ENCODE measurements at places on chromosomes 1 and 21.

- no peak for DNase-seq
These were observed 24.1 kb upstream of the ZNF436 start for GRCh38 chr1:23393706-23394105.

- DNase-seq, result no peak
These were observed 63.7 kb downstream of the MACF1 start for GRCh38 chr1:39268112-39268581.

GRCh38 chr1:239363930-239364329 is 22.4 kb upstream of the CHRM3 start:
- no peak for DNase-seq

- no peak for DNase-seq
These were observed 480 bp upstream of the MIS18A start for GRCh38 chr21:32279377-32279680.

DNA sequence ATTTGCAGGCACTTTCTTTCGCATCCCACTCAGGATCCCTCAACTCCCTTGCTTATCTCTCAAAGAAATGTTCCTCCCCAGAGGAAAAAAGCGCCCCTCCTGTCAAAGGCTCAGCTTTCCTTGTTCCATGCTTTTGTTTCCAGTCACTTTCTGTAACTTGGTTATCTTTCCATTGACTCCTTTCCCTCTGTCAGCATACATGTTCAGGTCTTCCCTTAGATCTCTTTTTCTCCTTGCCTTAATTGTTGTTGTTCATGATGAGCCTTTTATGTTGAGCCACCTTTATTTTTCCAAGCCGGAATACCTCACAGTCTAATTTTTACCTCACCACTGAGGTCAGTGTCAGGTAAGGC is 46.5 kb upstream of the PODN start:
- no peak for DNase-seq

GRCh38 chr1:245396615-245397014 is 241.8 kb downstream of the KIF26B start:
- no peak for DNase-seq

- DNase-seq, result no peak
These were observed 157.1 kb downstream of the DSCAM start for GRCh38 chr21:40689840-40690360.

DNA sequence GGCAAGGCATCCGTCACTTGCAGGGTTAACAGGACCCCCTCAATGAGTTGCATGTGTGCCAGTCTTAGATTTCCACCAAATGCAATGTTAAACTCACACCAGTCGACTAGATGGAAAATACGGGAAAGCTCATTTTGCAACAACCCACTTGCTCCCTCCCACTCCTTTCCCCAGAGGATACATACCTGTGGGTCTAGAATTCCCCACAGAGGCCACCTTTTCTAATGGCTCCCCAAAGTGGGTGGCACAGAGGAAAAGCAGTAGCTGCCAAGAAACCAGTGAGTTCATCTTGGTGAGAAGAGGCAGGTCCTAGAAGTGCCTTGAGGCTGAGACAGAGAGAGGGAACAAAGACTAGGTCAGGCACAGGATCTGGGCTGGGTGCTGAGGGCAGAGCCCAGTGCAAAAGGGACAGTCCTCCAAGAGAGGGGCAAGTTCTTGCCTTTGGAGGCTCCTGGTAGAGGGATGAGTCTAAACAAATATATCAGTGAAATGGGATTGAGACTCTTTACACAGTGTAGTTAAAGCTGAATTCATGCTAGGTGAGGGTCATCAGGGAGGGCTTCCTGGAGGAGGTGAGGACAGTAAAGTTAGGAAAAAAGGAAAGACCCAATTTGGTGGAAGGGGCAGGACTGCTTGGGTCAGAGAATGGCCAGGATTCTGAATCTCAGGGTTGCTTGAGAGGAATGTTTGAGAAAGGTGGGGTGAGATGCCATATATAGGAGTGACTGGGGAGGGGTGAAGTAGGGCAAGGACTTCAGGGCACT is 3.5 kb downstream of the KISS1 start:
- DNase-seq, result no peak

DNA sequence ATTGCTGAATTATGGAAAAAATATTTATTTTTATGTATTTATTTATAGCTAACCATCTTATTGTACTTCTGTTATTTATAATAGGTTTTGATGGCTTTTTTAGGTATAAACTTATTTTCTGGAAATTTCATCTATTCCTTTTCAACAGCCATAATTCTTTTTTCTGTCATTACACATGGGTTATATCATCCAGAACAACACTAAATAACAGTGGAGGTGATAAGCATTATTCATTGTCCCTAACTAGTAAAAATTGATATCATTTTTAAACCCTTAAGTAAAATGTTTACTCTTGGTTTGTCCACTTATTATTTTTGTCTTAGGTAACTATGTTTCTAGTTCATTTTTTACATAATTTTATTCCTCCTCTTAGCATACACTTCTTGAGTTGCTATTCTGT is 309.1 kb downstream of the USH2A start:
- DNase-seq, result no peak

- no peak for DNase-seq
These were observed 110.8 kb upstream of the ZBTB40 start for GRCh38 chr1:22340873-22341272.

GRCh38 chr1:55585402-55585792 is 370.2 kb upstream of the USP24 start:
- DNase-seq, result no peak

- no peak for DNase-seq
These were observed 62.6 kb upstream of the C1orf105 start for GRCh38 chr1:172357753-172358385.

DNA sequence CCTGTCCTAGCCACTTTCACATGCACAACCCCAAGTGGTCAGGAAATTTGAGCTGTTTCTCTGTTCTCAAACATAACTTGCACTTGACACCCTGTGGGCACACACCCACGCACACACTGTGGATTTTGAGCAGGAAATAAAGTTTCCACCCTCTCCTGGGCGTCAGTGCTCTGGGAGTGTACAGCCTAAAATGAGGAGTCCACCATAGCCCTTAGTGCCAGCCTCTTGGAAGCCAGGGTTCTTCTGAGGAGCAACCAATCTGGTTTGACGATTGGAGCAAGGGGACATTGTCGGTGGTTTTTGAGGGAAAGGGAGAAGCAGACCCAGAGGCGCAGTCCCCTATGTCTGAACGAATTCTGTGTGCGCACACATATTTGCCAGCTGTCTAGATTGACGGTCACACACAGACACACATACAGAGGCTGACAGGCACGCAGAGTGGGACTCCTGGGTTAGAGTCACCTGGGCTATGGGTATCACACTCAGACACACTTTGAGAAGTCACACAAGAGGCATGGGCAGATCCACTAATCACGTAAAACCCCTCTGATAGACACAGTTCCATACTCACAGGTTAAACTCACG is 2.7 kb downstream of the DMBX1 start:
- DNase-seq, result no peak

GRCh38 chr21:35226968-35227744 is 178.1 kb upstream of the RUNX1 start:
- DNase-seq, result peak; percentile 19

- no peak for DNase-seq
These were observed 312.9 kb downstream of the GRIK1 start for GRCh38 chr21:29626801-29627470.

DNA sequence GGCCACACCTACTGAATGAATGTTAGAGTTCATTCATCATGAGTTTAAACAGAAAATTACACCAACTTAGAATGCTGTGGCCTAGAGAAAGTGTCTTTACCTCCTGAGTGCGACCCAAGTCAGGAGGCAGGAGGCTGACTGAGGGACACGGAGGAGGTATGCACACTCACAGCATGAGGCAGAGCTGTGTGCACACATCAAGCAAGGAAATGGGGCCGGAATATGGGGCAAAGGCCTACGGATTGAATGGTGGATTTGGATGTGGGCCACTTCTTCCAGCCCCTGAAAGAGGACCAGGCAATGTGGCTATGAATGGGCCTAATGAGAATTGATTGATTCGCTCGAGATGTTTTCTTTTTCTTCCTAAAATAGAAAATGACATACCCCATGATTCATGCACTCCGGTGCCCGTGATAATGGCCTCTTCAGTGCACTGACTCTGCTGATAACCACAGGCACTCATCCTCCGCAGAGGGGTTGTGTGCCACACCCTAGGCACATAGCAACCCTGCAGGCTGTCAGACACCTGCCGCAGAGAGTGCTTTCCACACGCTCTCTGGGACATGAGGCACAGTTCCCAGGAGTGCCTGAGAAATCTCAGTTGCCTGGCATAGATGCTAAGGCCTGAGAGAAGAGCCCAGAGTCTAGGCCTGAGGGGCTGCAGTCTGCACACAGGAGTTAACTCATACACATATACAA is 155.5 kb downstream of the GLUL start:
- DNase-seq, result no peak

GRCh38 chr1:158607296-158607695 is 2.2 kb downstream of the OR10Z1 start:
- no peak for DNase-seq

DNA sequence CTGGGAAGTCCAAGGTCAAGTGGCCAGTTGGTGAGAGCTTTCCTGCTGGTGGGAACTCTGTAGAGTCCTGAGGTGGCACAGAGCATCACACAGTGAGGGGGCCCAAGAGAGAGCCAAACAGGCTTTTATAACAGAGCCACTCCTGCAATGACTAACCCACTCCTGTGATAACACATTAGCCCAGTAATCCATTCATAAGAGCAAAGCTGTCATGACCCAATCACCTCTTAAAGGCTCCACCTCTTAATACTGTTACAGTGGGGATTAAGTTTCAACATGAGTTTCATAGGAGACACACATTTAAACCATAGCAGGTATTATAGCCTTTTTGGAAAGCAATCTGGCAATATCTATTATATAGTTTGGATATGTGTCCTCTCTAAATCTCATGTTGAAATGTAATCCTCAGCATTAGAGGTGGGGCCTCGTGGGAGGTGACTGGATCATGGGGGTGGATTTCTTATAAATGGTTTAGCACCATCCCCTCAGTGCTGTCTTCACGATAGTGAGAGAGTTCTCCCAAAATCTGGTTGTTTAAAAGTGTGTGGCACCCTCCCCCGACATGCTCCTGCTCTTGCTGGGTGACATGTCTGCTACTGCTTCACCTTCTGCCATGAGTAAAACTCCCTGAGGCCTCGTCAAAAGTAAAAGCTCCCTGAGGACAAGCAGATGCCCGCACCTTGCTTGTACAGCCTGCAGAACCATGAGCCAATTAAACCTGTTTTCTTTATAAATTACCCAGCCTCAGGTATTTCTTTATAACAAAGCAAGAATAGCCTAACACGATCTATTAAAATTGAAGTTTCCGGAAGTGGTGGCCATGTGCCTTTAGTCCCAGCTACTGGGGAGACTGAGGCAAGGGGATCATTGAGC is 64.5 kb downstream of the CD58 start:
- DNase-seq, result no peak

- no peak for DNase-seq
These were observed 2.7 kb upstream of the PRKACB start for GRCh38 chr1:84141182-84142003.

- DNase-seq, result no peak
These were observed 284.3 kb upstream of the FMN2 start for GRCh38 chr1:239807361-239807760.

- DNase-seq, result peak; percentile 13
These were observed 546 bp downstream of the ELOVL1 start for GRCh38 chr1:43367026-43367903.

GRCh38 chr1:226978432-226979114 is 38.5 kb downstream of the COQ8A start:
- no peak for DNase-seq

DNA sequence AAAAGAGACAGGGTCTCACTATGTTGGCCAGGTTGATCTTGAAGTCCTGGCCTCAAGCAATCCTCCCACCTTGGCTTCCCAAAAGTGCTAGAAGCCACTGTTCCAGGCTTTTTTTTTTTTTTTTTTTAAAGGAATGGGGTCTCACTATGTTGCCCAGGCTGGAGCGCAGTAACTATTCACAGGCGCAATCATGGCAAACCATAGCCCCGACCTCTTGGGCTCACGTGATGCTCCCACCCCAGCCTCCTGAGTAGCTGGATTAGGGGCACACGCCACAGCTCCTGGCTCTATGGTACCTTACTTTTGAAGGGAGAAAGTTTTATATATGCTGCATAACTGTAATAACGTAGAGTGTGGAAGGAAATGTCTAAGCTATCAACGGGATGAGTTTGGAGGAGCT is 5.7 kb upstream of the ATP13A2 start:
- DNase-seq, result no peak

- no peak for DNase-seq
These were observed 31.3 kb downstream of the SDCCAG8 start for GRCh38 chr1:243287123-243287460.

GRCh38 chr1:79089946-79090345 is 83.4 kb upstream of the ADGRL4 start:
- no peak for DNase-seq

GRCh38 chr1:54559111-54559548 is 11.1 kb downstream of the ACOT11 start:
- no peak for DNase-seq

- no peak for DNase-seq
These were observed 9.5 kb downstream of the RER1 start for GRCh38 chr1:2400950-2401649.

- DNase-seq, result no peak
These were observed 45.4 kb upstream of the LRRN2 start for GRCh38 chr1:204730826-204731459.

GRCh38 chr1:20124456-20125057 is 5.2 kb upstream of the PLA2G2D start:
- DNase-seq, result no peak

- no peak for DNase-seq
These were observed 238.6 kb downstream of the DUSP10 start for GRCh38 chr1:221503268-221503667.

GRCh38 chr1:233386336-233386735 is 58.8 kb downstream of the MAP3K21 start:
- no peak for DNase-seq

- peak; percentile 61 for DNase-seq
These were observed 41.8 kb upstream of the PWP2 start for GRCh38 chr21:44065428-44065827.

GRCh38 chr1:56404561-56405030 is 174.8 kb downstream of the PLPP3 start:
- no peak for DNase-seq

DNA sequence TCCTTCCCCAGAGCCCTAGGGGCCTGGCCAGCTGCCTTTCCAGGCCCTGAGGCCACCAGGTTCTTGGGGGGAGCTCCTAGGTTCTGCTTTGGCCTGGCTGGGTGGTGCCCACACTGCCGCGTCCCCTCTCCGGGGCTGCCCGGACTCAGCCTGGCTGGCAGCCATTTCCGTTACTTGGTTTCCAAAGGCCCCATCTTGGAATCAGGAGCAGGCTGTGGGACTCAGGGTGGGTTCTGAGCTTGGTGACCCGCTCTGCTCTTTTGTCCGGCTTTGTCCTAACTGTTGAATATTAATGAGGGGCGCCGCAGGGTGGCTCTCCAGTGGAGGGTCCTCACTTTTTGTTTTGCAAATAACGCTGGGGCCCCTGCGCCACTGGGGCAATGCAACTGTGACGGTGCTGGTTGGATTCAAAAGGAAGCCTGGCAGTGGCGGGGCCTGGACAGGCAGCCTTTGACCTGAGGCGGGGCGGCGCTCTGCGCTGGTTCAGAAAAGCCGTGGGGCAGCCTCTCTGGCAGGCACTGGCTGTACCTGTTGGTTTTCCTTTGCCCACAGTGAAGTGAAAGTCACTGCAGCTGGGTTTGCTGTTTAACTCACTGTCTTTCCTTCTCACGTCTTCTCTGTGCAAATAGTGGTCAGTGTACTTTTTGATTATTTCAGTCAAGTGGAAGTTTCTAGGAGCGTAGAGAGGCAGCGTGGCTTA is 20.2 kb downstream of the SKI start:
- no peak for DNase-seq
